ENCODE measurements at places on chromosomes 16 and 17.

GRCh38 chr17:45888392-45888791, 6.0 kb upstream of the MAPT start:
- DNase-seq, result no peak

DNA sequence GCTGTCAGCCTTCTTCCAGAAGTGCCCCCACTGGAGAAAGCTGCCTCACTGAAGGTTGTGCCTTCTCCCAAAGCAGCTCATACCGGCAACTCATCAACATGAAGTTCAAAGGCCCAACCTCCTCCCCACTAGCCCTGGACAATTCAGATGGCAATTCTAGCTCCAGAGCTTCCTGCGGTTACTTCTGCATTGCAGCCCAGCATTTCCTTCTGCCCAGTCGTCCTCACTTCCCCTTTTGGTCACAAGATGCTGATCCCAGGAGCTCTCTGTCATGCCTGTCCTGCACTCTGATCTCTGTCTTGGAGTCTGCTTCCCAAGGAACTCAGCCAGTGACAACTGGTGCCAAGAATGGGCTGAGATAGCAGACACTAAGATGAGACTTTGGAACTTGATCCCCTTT, 178.2 kb upstream of the SOX9 start:
- DNase-seq, result no peak

DNA sequence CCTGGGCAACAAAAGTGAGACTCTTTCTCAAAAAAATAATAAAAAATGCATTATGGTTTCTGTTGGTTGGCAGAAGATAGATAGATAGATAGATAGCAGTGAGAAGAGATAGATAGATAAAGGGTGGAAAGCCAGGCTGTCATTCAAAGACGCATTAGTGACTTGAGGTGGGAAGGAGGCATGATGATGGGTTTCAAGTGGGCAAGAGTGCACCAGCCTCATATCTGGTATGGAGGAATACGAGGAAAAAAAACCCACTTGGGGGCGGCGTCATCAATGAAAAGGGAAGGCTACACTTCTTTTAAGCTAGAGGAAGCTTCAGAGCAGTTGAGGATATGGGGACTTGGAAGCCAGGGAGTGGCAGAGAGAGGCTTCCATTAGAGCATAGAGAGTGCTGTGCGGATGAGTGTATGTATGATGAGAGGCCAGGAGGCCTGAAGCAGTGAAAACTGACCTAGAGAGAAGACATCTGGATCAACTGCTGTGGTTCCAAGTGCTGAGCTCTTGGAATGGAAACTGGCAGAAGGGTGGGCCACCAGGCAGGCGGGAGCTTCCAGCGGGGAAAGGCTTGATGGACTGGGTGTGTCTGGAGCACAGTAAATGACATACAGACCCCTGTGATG, 31.8 kb downstream of the CEP95 start:
- DNase-seq, result no peak

DNA sequence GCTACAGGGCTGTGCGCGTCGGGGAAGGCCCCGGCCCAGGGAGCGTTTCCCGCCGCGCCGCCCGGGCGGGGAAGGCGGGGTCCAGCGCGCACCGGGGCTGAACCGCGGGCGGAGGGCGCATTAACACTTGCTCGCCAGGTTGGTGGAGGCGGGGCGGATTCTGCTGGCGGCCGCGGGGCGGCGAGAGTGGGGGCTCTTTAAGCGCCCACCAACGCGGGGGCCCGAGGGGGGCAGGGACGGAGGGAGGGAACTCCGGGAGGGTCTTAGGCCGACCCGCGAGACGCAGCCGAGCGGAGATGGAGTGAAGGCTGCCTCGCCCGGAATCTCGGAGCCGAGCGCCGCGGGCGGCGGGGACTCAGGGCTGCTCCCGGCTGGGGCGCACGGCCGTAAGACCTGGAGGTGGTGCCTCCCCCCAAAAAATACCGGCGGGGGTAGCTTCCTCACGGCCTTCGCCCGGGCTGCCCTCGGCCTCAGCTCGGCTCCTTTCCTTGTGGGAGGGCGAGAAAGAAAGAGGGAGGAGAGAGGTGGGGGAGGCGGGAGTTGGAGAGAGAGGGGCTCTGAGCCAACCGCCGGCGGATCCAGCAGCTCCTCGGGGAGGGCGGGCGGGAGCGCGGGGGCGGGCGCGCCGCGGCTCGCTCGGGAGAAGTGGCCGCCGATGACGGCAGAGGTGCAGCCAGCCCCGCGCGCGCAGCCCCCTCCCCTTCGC, 415 bp upstream of the FOXF1 start:
- no peak for DNase-seq

DNA sequence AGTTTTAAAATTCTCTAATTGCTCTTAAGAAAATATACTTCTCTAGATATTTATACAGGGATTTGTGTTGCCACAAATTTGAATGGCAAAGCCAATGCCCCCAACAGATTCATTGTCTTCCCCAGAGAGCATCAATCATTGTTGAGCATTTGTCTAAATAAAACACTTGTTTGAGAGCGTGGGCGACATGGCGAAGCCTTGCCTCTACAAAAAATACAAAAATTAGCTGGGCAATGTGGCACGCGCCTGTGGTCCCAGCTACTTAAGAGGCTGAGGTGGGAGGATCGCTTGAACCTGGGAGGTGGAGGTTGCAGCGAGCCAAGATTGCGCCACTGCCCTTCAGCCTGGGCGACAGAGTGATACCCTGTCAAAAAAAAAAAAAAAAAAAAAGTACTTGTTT, 13.4 kb upstream of the SRSF1 start:
- DNase-seq, result no peak

- DNase-seq, result peak; percentile 92
Observed at GRCh38 chr16:84065536-84066132, 23.0 kb upstream of the SLC38A8 start.

GRCh38 chr17:36939052-36939801, 2.0 kb downstream of the LHX1 start:
- DNase-seq, result peak; percentile 35

GRCh38 chr17:7651665-7652387, 1.1 kb downstream of the ATP1B2 start:
- DNase-seq, result peak; percentile 92

DNA sequence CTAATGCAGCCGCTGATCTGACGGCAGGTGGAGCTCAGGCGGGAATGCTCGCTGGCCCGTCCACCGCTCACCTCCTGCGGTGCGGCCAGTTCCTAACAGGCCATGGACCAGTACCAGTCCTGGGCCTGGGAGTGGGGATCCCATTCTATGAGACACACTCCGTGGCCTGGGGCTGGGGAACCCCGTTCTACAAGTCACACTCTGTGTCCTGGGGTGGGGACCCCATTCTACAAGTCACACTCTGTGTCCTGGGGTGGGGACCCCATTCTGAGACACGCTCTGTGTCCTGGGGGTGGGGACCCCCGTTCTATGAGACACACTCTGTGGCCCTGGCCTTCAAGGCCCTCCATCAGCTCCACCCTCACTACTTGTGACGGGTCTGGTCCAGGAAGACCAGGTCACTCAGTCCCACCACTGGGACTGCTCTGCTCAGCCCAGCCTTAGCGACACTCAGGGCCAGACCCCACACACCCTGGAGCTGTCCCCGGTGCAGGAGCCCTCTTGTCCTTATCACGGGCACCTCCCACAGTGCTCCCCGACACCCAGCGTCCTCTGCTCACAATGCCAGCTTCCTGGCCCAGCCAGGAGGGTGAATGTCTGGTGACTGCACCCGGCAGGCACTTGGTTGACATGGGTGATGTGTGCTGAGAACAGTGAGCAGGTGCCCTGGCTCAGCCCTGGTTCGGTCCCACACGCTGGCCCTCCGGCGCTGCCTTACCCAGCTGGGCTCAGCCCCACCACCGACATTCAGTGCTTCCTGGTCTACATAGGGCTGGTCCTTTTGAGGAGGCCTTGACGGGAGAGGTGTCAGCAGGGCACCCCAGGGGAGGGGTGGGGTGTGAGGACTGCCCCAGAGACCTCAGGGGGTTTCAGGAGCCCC, 89.1 kb downstream of the TBC1D16 start:
- DNase-seq, result no peak

DNA sequence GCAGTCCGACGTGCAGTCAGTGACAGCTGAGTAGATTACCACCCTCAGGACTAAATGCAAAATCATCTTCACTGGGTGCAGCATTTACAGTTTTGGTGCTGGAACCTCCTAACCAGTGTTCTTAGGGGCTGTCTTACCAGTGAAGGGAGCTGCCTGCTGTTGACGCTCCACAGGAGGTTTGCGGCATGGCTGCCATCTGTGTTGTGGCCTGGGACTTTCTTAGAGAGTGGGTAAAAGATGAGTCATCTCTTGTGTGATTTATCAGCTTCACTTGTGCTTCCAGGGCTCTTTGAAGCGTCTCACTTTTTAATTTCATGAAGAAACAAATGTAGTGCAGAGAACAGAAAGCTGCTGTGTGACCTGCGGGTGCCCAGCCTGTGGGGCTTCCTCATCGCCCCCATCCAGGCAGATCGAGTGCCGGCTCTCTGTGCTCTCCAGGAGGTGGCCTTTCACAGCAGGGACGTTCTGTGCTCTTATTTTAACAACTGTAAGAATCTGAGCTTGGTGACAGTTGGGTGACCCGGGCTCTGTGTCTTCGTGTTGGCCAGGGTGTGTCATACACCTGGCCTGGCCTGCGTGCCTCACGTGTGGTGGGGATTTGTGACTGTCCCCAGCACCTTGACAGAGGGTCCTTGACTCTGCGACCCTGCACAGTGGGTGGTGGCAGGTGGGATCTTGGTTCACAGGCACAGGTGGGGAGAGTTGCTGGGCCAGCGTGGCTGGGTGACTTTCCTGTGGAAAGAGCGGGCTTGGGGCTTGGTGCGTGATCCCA, 24.3 kb upstream of the ZNF750 start:
- no peak for DNase-seq
